Pons (tissue), 1 donor: ENCODE measurements at places on chromosomes 3 and 15.

- no peak for DNase-seq
Observed at GRCh38 chr15:44720460-44721176, 9.3 kb downstream of the B2M start.

DNA sequence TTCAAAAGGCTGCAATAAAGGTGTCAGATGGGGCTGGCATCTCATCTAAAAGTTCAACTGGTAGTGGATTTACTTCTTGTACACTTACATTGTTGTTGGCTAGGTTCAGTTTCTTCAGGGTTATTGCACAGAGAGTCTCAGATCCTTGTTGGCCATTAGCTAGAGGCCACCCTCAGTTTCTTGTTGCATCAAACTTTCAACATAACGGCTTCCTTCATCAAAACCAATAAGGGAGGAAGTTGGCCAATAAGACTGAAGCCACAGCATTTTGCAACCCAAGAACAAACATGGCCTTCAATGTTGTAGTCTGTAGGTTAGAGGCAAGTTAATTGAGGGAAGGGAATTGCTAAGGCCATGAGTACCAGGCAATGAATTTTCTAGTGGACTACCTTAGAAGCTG is 218.0 kb downstream of the ZBBX start:
- DNase-seq = no peak

DNA sequence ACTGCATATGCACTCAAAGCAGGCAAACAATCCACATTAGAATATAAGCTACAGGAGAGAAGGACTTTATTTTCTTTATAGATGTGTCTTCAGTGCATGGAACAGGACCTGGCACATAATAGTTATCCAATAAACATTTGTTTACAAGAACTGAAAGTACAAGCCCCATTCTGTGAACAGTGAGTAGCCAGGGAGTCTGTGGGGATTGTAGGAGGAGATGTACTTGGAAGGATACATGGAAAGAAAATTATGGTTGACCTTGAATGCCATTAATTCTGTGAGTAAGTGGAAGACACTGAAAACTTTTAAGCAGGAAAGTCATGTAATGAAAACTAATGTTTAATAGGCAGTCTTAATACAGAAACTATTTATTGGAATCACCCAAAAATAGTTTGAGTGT is 28.3 kb downstream of the MASP1 start:
- no peak for DNase-seq

GRCh38 chr3:149512073-149512782 is 37.7 kb downstream of the TM4SF4 start:
- DNase-seq = peak; percentile 65

DNA sequence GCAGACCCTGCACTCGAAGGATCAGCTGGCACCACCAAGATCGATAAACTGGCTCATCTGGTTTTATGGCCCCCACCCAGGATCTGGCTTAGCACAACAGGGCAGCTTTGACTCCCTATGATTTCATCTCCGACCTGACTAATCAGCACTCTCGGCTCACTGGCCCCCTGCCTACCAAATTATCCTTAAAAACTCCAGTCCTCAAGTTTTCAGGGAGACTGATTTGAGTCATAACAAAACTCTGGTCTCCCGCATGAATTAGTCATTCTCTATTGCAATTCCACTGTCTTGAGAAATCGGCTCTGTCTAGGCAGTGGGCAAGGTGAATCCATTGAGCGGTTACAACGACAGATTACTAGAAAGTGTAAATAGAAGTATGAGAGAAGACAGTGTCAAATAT is 521.9 kb upstream of the RGMA start:
- no peak for DNase-seq

DNA sequence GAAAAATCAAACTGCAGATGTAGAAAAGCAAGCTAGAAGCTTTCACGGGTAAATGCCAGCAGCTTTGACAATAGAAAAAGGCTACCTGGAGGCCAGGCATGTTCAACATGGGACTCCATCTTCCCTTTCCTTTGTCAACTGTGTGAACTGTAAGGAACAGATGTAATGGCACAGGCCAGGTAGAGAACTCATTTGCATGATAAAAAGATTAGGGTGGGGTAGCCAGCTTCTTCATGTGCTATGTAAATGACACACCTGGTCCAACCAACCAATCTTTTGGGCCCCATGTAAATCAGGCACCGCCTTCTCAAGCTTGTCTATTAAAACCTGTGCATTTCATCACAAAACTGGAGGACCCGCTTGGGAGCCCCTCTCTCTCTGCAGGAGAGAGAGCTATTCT is 686.5 kb upstream of the GOLIM4 start:
- no peak for DNase-seq

DNA sequence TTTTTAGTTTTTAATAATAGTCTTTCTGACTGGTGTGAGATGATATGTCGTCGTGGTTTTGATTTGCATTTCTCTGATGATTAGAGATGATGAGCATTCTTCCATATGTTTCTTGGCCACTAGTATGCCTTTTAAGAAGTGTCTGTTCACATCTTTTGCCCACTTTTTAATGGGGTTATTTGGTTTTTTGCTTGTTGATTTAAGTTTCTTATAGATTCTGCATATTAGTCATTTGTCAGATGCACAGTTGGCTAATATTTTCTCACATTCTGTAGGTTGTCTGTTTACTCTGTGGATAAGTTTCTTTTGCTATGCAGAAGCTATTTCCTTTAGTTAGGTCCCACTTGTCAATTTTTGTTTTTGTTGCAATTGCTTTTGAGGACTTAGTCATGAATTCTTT is 185.4 kb downstream of the SUCNR1 start:
- DNase-seq = no peak

GRCh38 chr3:66255865-66256264 is 35.1 kb downstream of the SLC25A26 start:
- no peak for DNase-seq

DNA sequence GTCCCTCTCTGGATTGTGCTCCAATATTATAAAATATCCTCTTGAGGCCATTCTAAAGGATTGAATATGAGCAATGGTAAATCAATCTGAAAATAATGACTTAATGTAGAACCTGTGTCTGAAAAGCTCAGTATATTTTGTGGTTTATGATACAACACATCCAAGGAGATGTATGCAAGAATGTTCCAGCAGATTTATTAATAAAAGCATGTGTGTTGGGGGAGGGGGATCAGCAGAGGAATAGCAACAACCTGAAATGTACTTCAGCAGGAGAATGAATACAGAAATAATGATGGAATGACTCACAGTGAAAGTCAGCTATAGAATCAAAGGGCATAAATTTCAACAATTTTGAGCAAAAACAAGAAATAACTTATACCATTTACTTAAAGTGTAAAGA is 56.7 kb upstream of the NUDT16 start:
- DNase-seq = no peak

GRCh38 chr3:111735912-111736311 is 123.2 kb upstream of the PHLDB2 start:
- DNase-seq = no peak

GRCh38 chr15:92021792-92022191 is 168.3 kb downstream of the SLCO3A1 start:
- DNase-seq = no peak

DNA sequence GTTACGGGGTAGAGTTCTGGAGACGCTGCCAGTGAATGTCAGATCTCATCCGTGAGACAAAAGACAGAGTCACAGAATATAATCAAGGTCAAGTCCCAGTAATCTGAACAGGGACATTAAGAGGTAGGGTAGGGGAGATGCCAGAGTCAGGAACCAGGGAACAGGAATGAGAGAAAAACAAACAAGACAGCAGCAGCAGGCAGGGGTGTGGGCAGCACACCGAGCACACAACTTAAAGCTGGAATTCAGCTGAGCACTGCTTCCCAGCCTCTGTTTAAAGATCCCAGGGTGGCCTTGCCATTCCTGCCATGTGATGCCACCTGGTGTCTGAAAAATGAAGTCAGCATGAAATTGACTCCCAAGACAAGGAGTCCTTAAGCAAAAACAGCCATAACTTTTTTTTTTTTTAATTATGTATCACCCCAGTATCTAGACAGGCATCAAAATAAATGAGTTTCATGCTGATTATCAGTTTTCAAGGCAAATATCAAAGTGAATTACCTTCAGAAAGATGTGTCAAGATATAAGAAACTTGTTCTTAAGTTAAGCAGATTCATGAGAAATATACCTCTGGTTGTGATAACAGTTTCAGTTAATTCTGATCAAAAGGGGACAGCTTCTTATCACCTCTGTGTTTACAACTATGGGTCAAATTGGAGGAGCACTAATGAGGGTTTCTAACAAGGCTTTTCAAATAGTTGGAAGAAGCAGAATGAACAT is 203.7 kb downstream of the SLC9A9 start:
- DNase-seq = peak; percentile 70

- DNase-seq = peak; percentile 9
Observed at GRCh38 chr3:172461530-172462138, 13.4 kb upstream of the GHSR start.

DNA sequence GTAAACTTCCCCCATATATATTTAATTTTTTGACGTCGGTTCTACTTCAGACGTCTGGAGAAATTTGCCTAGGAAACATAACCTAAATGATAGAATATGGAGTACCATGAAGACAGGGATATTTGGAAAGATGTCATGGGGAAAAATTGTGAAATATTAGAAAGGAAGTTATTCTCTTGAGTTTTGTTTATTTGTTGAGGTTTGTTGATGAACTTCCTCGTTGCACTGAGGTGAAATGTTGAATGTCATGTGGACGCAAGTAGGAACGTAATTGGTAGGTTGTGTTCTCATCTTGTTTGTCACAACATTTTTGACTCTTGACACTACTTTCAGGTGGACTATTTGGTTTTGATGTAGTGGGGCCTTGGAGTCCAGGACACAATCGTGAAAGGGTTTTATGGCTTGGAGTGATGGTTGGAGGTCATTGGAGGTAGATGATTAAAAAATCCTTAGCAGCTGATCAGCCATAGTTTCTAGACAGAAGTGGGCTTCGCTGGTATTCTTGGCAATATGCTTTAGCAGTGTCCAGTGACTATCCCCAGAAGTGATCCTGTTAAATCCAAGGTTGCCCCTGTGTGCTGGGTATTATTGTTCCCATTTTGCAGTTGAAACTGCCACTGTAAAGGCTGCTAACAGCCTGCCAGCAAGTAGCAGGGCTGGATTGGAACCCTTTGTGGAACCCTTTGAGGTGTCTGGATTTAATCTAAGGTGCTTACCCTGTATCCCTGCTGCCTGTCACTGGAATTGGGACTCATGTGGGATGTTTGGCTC is 1.5 kb downstream of the ABHD5 start:
- DNase-seq = no peak

DNA sequence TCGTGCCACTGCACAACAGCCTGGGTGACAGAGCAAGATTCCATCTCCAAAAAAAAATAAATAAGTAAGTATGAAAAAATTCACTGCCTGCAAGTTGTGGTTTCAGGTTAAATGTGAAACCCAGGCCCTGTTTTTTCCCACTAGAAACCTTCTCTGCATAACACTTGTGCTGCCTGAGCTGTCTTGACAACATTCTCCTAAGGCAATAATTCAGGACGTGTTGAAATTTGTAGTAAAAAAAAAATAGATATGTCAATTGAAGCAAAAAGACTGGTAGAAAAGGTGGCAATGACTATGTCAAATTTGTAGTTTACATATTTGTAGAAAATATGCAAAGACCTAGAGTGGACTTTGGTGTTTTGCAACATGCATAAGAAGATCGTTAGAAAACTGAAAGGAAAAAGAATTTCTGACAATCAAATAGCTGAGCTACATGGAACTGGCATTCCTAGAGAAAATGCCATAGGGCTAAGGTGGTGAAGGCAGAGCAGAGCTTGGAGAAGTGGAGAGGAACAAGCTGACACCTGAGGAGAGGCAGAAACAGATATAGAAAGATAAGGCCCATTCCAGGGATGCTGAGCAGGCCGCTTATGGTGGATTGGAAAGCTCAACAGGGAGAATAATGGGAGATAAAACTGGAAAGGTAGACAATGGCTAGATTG is 150.2 kb downstream of the PLCH1 start:
- no peak for DNase-seq

DNA sequence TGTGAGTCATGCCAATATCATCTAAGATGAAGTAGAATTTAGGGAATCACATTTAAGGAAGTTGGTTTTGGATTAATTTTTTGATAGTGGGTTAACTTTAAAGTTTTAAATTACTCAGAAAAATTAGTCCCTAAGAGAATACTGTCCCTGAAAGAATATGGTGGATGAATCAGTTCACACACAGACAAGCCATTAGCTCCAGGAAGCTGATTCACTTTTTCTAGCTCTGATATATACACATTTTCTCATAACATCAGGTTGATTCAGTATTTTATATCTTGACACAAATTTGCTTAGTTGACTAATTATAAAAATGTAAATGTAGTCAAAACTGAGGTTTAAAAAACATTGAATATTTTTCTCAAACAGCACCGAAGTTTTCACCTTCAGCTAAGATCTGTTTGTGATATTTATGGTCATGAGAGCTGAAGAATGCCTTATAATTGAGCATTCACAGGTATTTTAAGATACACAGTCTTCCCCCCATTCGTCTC is 55.1 kb downstream of the MYH15 start:
- no peak for DNase-seq

GRCh38 chr3:193046371-193046770 is 128.7 kb upstream of the MB21D2 start:
- DNase-seq = no peak
